ENCODE measurements at places on chromosomes 6 and 20.

DNA sequence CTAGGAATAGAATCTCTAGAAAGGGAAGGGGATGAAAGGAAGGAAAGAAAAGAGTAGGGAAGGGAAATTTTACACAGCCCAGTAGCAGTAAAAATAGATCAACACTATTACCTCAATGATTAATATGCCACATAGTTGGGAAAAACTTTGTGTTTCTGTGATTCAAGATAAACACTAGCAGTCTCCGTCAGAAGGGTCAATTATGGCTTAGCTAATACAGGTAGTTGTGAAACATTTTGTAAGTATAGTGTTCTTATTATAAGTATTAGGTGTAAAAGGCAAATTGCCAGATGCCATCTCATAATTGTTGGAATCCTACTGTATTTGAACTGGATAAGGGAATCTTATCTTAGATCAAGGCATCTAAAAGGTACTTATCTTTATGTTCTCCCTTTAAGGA, 165.7 kb downstream of the MTFR2 start:
- no peak for DNase-seq

DNA sequence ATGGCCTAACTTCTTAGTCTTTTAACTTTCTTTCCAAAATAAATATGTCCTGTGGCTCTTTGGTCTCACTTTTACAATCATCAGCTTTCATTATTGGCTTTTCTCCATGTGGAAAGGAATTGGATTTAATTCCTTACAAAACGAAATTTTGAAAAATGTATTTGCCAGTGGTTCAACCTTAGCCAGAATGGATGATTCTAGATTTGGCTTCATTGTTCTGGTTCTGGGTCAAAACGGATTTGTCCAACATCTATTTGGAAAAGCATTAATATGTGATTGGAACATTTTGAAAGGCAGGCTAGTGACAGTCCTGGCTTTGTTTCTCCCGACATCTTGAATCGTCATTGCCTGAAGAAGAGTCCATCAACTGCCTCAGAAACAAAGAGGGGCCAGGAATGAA, 59.2 kb downstream of the TENT5A start:
- no peak for DNase-seq

DNA sequence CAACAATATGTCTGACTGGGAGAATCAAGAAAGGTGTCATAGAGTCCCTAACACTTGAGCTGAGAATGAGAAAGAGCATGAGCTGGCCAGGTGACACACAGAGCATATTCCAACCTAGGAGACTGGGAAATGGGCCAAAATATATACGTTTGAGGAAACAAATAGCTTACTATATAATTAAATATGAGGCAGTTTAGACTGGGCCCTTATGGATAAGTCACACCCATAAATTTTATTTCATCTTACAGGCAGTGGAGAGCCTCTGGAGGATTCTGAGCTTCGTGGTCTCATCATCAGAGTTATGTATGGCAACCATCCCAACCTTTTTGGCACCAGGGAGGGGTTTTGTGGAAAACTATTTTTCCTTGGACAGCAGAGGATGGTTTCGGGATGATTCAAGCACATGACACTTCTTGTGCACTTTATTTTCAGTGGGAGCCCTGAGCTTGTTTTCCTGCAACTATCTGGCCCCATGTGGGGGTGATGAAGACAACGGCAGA, 12.9 kb upstream of the NQO2 start:
- no peak for DNase-seq

DNA sequence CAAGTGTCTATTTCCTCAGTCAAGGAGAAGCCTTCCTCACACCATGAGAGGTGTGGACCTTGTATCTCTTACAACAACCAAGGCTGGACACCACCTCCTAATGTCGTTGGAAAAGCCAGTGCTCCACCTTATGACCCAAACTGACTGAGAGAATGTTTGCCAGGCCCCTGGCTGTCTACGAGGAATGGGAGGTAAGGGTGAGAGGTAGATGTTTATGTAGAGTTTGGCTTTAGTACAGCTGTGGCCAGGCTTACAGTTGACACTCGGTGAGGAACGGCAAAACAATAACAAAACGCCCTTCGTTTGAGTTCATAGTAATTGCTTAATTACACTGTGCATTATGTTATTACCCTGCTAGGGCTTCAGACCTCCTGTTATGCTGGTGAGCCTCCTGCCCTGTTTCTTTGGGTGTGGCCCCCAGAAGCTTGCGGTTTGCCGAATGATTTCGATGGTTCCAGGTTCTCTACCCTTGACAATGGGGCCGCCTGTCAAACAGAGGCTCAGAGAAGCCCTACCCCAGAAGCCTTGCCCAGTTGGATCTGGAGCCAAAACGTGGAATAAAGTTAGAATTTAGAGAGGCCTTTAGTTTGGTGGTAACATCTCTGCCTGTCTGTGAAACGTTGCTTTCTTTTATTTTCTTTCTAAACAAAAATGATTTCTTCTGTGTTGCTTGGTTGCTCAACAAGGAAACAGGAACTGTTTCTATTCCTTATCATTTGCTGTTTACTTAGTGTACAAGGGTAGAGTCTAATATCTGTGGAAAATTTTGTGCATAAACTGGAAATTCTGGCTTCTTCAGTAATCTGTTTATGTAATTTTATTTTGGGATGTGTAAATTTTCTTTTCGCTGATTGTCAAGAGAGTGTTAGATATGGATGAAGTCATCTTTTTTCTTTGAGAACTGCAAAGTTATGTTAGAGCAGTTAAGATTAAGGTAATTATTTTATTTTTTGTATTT, 60.4 kb upstream of the FOXQ1 start:
- DNase-seq: no peak

- no peak for DNase-seq
Observed at GRCh38 chr6:127554435-127555006, 22.5 kb upstream of the C6orf58 start.

- DNase-seq: no peak
Observed at GRCh38 chr6:41286544-41287346, at the start of gene TREM1. TREM1 (minus strand) TSS chr6:41286682; CDS start chr6:41286655, 27 bp downstream.

DNA sequence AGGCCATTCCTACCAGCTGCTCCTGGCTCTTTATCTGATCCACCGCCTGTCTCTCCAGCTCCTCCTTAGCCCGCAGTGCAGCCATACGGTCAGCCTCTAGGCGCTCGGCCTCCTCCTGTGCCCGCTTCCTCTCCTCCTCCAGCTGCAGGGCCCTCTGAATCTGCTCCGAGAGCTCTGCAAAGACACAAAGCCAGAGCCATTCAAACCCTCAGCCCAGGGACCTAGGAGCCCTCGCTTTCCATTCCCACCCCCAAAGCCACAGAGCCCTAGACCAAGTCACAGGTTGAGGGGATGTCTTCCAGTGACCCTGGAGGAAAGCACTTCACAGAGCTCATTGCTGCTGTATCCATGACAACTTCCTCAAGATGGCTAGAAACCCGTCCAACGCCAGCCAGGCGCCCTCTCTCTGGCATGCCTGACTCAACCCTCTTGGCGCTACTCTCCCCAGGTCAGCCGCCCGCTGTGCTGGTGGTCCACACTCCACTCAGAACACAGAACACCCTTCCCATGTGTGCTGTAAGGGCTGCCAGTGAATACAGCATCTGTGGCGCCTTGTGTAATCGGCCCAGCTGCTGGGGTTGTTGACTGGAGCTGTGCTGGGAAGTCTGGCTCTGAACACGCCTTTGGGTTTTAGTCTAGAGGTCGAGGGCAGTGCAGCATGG, 49.3 kb downstream of the EZR start:
- DNase-seq: no peak

Data from stimulated activated CD8-positive, alpha-beta memory T cell treated with anti-CD3 and anti-CD28 coated beads, Interleukin-2, amount 100 ng/mL, for 48 hours (primary cell).